Nephron progenitor cell (in vitro differentiated cells): ENCODE measurements at places on chromosomes 1 and 21.

DNA sequence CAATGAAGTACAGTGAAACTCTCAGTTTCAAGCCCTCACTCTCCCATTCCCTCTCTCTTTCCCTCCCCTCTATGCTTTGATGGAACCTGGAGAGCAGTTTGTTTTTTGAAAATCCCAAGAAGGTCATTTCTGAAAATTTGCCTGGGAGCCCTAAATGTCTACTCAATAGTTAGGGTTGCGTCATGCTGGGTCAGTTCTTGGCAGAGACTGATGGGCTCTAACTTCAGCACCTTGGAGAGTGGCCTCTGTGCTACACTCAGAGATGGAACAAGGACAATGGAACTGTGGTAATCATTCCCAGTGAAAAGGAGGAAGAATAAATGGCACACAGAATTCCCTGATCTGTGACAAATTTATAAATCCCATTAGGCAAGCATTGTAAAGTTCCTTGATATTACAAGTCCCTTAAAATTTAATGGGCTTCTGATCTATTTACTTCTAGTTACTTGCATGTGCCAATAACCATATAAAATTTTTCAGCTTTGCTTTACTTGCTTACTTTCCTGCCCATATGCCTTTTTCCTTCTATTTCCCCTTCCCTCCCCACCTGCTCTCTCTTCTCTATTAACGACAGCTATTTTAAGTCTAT, 182.9 kb upstream of the KCND3 start:
- H3K36me3 ChIP-seq: no peaks in the 10 kb centered on the region
- peaks cover 30% of the 10 kb centered on the region for H3K27me3 ChIP-seq
- DNase-seq: peak; percentile 80
- H3K4me3 ChIP-seq: no peak overlapping the region

- H3K27me3 ChIP-seq: peaks cover 2% of the 10 kb centered on the region
- peaks cover 84% of the 10 kb centered on the region for H3K4me1 ChIP-seq
- peaks cover 10% of the 10 kb centered on the region for H3K36me3 ChIP-seq
Observed at GRCh38 chr1:21931171-21932093, 5.7 kb downstream of the HSPG2 start.

GRCh38 chr1:46757247-46757955, 38.5 kb upstream of the EFCAB14 start:
- no peaks in the 10 kb centered on the region for H3K36me3 ChIP-seq
- DNase-seq: no peak
- no peak overlapping the region for H3K4me3 ChIP-seq
- H3K4me1 ChIP-seq: no peaks in the 10 kb centered on the region

DNA sequence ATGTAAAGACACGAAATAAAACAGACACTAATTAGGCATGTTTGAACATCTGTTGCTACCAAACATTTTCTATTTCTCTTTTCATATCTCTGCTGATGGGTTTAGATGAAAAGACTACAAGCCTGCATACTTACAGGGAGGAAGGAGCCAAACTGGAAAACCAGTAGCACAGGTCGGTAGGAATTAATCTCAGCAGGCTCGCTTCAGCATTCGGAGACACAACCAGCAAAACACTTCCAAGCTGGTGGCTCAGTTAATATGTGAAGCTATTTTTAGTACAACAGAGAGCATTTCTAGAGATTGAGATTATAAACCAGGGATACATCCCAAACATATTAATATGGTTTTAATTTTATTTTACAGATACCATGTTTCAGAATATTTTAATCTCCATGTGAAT, 300.9 kb upstream of the GREM2 start:
- no peak overlapping the region for H3K27ac ChIP-seq
- H3K36me3 ChIP-seq: no peaks in the 10 kb centered on the region
- peaks cover 24% of the 10 kb centered on the region for H3K4me1 ChIP-seq
- H3K4me3 ChIP-seq: no peak overlapping the region
- H3K27me3 ChIP-seq: peaks cover 3% of the 10 kb centered on the region
- no peak for DNase-seq

DNA sequence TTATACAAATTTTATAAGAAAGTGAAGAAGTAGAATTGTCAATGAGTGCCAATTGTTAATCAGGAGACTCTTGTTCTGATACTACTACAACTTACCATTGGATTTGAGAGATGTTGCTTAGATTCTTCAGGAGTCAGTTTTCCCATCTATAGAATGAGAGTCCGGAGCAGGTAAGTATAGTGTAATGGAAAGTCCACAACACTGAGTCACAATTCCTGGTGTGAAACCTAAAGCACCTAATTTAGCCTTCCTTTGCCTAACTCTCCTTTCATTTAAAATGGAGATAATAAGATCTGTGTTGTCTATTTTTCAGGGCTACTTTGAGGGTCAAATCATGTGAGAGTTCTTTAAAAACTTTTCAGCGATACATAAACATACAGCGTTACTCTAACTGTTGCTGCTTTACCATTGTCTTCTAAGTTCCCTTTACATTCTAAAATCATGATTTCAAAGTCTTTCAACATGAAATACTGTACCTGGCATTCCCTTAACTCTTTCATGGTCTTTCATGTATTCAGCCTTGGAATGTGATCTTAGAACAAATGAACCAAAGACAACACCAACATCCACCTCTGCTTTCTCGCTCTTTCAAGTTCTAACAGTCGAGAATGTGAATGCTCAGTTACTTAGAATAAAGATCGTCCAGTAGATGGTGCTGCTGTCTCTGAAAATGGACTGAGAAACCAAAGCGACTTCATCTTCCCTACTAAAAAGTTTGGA, 90.9 kb downstream of the SLC30A10 start:
- peaks cover 25% of the 10 kb centered on the region for H3K4me1 ChIP-seq
- peaks cover 15% of the 10 kb centered on the region for H3K27me3 ChIP-seq
- H3K27ac ChIP-seq: no peak overlapping the region
- DNase-seq: peak; percentile 24
- H3K36me3 ChIP-seq: no peaks in the 10 kb centered on the region

GRCh38 chr1:159953536-159954515, at the start of gene SLAMF9:
Gene SLAMF9 (minus strand): TSS chr1:159954237. CDS start chr1:159954137, 100 bp downstream.
- no peak within 1 kb of the TSS for H3K27ac ChIP-seq
- H3K36me3 ChIP-seq: no peaks in the 10 kb centered on the region
- H3K4me3 ChIP-seq: no peak within 1 kb of the TSS
- DNase-seq: no peak
- peaks cover 25% of the 10 kb centered on the region for H3K27me3 ChIP-seq
